ENCODE measurements at places on chromosomes 6 and 20.

GRCh38 chr6:154554491-154554890, 44.0 kb upstream of the CNKSR3 start:
- no peak for DNase-seq

DNA sequence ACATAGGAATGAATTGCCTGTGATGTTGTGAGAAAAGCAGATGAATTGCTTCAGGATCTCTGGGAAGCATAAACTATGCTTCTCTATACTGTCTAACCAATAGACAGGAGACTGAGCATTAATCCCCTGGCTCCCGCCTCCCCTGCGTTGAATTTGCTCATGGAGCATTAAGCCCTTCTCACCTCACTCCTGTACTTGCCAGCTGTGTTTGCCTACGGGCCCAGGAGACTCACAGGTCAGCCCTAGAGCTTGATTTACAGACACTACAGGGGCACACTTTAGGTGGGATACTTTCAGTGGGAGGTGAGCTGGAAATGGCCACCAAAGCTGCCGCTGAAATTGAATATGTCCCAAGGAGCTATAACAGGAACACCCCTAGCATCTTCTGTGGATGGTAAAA, 418.7 kb downstream of the CBLN4 start:
- no peak for DNase-seq

GRCh38 chr6:77034161-77034560, 429.1 kb downstream of the HTR1B start:
- DNase-seq = no peak

GRCh38 chr20:55153001-55153645, 677.7 kb downstream of the DOK5 start:
- DNase-seq = no peak

GRCh38 chr20:53800883-53801604, 207.4 kb upstream of the ZNF217 start:
- no peak for DNase-seq

- DNase-seq = peak; percentile 17
Observed at GRCh38 chr6:154606457-154606856, 96.0 kb upstream of the CNKSR3 start.

- DNase-seq = no peak
Observed at GRCh38 chr6:56400273-56400672, 152.9 kb upstream of the COL21A1 start.

DNA sequence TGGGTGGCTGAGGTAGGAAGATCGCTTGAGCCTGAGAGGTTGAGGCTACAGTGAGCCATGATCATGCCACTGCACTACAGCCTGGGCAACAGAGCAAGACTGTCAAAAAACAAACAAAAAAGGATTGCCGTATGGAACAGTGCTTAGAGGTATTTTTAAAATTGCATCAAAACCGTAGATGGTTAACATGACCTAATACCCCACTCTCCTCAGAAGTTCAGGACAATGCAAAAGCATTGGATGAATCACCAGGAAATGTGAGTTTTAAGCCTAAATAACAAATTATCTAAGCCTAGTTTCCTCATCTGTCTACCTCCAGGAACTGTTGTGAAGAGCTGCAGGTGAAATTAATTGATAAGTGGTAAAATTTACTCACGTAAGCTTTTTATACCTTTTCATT, 123.8 kb upstream of the ID4 start:
- no peak for DNase-seq

DNA sequence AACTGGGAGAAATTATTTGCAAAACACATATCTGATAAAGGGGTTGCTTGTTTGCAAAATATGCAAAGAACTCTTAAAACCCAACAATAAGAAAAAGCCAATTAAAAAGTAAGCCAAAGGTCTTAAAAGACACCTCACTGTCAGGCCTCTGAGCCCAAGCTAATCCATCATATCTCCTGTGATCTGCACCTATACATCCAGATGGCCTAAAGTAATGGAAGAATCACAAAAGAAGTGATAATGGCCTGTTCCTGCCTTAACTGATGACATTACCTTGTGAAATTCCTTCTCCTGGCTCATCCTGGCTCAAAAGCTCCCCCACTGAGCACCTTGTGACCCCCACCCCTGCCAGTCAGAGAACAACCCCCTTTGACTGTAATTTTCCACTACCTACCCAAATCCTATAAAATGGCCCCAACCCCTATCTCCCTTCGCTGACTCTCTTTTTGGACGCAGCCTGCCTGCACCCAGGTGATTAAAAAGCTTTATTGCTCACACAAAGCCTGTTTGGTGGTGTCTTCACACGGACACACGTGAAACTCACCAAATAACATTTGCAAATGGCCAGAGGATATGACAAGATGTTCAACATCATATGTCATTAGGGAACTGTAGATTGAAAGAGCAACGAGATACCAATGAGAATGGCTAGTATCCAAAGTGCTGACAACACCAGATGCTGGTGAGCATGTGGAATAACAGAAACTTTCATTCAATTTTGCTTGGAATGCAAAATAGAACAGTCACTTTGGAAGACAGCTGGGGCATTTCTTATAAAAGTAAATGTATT, 565.0 kb upstream of the ADGRB3 start:
- no peak for DNase-seq

DNA sequence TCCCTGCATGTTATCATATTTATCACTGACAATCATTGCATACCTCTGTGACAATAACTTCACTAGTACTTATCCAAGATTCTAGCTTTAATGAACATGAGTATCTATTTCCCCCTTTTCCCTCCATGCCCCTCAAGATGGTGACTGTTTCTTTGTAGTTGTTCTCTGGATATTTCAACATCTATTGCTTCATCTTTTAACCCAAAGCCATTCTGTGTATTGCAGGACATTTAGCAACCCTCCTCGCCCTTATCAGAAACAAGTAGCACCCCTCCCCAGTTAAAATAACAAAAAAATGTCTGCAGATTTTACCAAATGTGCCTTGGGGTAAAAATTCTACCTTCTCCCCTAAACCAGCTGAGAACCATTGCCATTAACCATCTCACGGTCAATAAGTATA, 979.8 kb upstream of the MANEA start:
- no peak for DNase-seq

GRCh38 chr6:13101985-13102384, 226.4 kb downstream of the TBC1D7 start:
- DNase-seq = no peak

GRCh38 chr20:22688485-22688884, 104.1 kb upstream of the FOXA2 start:
- no peak for DNase-seq

DNA sequence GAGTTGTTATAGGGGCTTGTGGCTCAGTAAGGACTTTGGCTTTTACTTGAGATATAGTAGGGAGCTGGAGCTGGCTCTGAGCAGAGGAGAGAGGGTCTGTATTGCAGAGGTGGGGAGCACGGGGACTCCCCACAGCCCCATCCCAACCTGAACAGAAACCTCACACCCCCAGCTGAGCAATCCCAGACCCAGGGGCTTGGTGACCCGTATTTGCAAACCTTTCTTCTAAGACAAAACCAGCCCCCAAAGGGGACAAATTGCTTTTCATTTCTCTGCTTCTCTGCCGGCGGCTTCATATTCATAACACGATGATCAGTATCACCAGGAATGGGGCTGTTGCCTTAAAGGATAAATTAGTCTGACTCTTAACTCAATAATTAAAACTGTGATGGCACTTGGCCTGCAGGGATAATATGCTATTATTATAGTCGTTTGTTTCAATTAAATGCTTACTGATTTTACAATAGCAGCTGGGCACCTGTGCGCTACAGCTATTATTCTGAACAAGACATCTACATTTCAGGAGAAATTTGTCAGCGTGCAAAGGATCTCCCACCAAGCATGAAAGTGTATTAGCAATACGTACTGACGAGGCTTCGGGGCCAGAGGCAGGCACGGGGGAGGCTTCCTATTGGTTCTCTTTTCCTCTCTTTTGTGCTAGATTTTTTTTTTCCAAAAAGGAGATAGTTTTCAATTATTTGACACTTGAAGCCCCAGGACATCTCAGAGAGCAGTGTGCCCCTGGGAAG, 118.1 kb downstream of the TOX2 start:
- no peak for DNase-seq

DNA sequence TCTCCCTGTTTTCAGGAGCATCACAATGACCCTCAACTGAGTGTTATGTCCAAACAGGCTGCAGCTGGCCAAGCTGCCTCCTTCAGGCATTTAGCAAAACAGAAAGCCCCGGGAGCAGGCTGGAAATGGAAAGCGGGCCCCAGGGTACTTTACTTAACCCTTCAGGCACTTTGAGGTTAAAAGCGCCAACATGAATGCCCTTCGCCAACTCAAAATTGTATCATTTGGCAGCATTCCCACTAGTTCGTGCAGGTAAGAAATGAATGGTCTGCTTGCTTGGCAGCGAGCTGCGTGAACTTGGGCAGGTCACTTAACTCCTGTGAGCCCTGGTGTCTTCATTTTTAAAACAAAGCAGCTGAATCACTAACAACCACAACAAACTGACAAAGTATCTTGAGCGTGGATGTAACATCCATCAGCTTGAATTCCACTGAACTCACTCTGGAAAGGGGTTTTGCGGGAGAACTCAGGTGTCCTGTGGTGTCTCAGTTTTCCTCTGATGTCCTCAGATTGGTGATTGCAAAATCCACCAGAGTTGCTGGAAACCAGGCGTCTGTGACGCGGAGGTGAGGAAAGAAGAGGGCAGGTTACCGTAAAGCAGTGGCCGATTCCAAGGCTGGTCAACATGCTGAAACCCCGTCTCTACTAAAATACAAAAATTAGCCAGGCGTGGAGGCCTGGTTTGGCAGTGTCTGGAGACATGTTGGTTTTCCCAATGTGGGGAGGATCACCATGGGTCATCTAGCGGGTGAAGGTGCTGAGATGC, 118.8 kb upstream of the ZNF217 start:
- DNase-seq = no peak

DNA sequence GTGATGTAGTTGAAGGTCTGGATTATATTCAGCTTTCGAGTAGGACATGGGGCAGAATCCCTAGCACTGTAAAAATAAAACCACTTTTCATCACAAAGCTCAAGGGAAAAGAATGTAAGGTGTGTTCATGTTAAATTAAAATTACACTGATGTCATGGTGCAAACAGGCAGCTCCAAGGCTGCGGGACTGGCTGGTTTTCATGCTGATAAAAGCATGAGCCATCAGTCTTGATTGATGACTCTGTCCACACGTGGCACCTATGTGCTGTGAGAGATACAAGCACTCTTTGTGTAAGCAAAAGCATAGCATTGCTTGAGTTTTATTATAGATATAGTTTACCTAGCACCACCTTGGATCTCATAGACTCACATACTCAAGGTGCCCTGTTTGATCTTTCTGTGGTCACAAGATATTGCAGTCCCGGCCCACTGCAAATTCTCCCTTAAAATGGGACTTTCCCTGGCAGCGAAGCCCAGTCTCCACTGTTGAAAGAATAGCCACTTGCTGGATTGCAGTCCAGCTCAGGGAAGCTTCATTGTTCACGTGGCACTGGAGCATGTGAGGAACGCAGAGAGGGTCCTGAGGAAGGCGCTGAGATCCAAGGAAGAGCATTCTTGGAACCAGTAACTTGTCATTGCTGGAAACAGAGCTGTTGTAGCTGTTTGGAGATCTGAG, 90.6 kb downstream of the TIAM2 start:
- DNase-seq = no peak

DNA sequence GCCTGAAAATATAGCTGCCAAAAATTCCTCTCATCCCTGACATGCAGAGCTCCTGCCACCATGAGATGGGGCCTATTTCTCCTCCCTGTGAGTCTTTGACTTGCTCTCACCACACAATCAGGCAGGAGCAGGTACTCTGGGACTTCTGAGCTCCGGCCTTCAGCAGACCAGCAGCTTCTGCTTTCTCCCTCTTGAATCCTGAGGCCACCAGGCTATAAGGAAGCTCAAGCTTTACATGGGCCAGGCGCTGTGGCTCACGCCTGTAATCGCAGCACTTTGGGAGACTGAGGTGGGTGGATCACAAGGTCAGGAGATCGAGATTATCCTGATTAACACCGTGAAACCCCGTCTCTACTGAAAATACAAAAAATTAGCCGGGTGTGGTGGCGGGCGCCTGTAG, 238.7 kb upstream of the RREB1 start:
- DNase-seq = no peak

GRCh38 chr6:90286884-90287488, 9.7 kb downstream of the BACH2 start:
- no peak for DNase-seq

- DNase-seq = no peak
Observed at GRCh38 chr6:163730246-163731210, 316.0 kb downstream of the QKI start.

GRCh38 chr6:99136488-99136887, 188.7 kb upstream of the FBXL4 start:
- DNase-seq = no peak

GRCh38 chr20:23094927-23095326, 8.8 kb upstream of the CD93 start:
- DNase-seq = no peak

- DNase-seq = no peak
Observed at GRCh38 chr6:32995448-32995847, 13.9 kb downstream of the HLA-DOA start.

GRCh38 chr20:43513931-43514647, 6.6 kb downstream of the L3MBTL1 start:
- DNase-seq = peak; percentile 76

GRCh38 chr20:20720158-20720557, 7.7 kb upstream of the RALGAPA2 start:
- no peak for DNase-seq

DNA sequence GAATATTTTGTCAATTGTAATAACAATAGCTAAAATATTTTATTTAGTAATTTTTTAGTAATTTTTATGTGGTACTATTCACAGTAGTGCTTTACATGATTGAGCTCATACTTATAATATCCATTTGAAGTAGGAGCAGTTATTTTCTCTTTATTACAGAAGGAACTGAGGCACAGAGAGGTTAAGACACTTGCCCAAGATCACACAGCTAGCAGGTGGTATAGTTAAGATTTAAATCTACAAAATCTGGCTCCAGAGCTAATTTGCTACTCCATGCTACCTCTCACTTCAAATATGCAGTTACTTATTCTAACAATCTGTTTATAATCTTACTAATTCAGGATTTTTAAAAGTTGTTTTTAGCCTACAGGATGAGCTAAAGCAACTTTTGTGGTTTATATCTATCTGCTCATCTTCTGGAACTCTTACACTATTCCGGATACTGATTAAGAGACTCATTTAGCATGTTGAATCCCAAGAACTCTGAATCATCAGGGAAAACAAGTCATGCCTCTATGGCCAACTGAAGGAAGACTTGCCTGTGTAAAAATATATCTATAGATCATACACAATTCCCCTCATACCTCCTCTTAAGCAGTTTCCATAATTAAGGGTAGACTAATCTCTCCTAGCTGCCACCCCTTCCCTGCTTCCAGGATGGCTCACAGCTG, 324.2 kb downstream of the UBE3D start:
- no peak for DNase-seq

DNA sequence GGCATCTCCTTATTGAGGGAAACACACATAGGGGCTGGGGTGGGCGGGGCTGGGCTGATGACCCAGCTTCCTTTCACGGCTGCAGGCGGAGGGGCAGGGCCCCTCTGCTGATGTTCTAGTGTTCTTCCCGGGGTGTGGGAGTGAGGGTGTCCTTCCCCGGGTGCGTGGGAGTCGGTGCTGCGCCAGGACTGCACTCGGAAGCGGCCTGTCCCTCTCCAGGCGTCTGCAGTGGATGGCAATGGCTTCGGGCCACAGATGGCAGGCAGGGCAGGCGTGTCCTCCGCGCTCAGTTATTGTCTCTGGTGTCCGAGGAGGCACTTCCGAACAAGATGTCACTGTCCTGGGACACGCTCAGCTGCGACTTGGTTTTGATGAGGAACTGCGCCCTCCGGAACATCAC, 19.2 kb downstream of the KCNG1 start:
- DNase-seq = no peak

GRCh38 chr6:112437058-112437457, 89.9 kb downstream of the RFPL4B start:
- DNase-seq = no peak

Measured in stimulated activated CD4-positive, alpha-beta T cell treated with anti-CD3 and anti-CD28 coated beads, TNF-alpha, amount 100 ng/mL, for 1 hour (primary cell).